Myocyte (in vitro differentiated cells): ENCODE measurements at places on chromosomes 7 and 10. TPM values are rescaled to one million over a fixed set of nuclear protein-coding genes. Genes with fewer than 3 reads are reported as not detected.

Gene CYP17A1
- total RNA-seq, result not detected in 2 replicates

Gene HKDC1
- 0.10 and 0.11 TPM in 2 replicates for total RNA-seq

Gene POLR3A
- 12.7 and 13.2 TPM in 2 replicates for total RNA-seq

Gene KIAA1217
- 10.2 and 13.2 TPM in 2 replicates for total RNA-seq

Gene NPC1L1
- not detected in 2 replicates for total RNA-seq

Gene MCM10
- 0.05 and 0.10 TPM in 2 replicates for total RNA-seq

Gene DRGX
- not detected in 2 replicates for total RNA-seq

Gene GDF2
- not detected in 2 replicates for total RNA-seq

Gene MRLN
- 227 and 432 TPM in 2 replicates for total RNA-seq

Gene LMTK2
- total RNA-seq, result 7.1 and 7.3 TPM in 2 replicates

Gene ANKRD1
- 970 and 2,203 TPM in 2 replicates for total RNA-seq

Gene CLDN12
- total RNA-seq, result 40.7 and 42.0 TPM in 2 replicates

Gene COL13A1
- 17.3 and 31.0 TPM in 2 replicates for total RNA-seq

Gene GALNT11
- 80.0 and 94.2 TPM in 2 replicates for total RNA-seq

Gene CYP2E1
- total RNA-seq, result 0.45 and 1.1 TPM in 2 replicates

Gene ERVW-1
- total RNA-seq, result not detected in 2 replicates

Gene FAM221A
- total RNA-seq, result 1.8 and 2.9 TPM in 2 replicates

Gene PPP1R3C
- 136 and 154 TPM in 2 replicates for total RNA-seq

Gene REPIN1
- 262 and 362 TPM in 2 replicates for total RNA-seq

Gene VAX1
- not detected in 2 replicates for total RNA-seq

Gene COL1A2
- total RNA-seq, result 1,439 and 1,654 TPM in 2 replicates

Gene SPDYE2B
- total RNA-seq, result not detected in 2 replicates

Gene CTNNA3
- total RNA-seq, result 3.1 and 6.9 TPM in 2 replicates

Gene CC2D2B
- total RNA-seq, result 0.35 TPM in 1 of 2 replicates, not detected in the other

Gene PDE1C
- 0.03 and 0.10 TPM in 2 replicates for total RNA-seq
